HS-5 (cell line): ENCODE measurements at places on chromosomes 3 and 15.
A peak's percentile ranks its signal among the peaks of the same experiment; 100 is the strongest.

DNA sequence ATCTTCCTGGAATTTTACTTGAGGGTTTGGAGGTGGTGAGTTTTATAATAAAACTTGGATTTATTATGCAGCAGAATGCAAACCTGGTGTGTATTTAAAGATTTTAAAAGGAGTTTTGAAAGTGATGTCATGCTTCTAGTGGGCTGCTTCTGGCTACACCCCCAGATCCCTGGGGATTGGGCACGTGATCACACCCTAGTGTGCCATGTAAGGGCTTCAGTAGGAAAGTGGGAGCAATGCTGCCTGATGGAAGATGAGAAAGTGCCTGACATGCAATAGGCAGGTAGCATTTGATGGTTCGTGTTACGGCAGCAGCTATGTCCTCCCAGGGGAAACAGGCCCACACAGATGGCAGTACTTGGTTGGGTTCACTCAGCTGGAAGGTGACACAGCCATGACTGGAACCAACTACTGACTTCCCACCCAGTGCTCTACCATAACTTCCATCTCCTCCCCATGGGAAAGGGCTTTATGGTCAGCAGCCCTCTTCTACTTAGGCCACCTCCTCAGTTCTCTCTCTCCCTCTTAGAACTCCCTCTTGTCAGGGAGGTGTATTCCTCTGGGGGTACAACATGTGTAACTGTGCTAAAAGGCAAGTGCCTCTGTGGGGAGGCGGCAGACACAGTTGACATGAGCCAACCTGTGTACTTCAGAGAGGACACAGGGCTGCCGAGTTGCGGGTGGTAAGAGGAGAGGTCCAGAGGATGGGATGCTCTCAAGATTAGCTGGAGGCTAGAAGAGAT, 5.6 kb downstream of the ITPKA start:
- DNase-seq, result no peak

DNA sequence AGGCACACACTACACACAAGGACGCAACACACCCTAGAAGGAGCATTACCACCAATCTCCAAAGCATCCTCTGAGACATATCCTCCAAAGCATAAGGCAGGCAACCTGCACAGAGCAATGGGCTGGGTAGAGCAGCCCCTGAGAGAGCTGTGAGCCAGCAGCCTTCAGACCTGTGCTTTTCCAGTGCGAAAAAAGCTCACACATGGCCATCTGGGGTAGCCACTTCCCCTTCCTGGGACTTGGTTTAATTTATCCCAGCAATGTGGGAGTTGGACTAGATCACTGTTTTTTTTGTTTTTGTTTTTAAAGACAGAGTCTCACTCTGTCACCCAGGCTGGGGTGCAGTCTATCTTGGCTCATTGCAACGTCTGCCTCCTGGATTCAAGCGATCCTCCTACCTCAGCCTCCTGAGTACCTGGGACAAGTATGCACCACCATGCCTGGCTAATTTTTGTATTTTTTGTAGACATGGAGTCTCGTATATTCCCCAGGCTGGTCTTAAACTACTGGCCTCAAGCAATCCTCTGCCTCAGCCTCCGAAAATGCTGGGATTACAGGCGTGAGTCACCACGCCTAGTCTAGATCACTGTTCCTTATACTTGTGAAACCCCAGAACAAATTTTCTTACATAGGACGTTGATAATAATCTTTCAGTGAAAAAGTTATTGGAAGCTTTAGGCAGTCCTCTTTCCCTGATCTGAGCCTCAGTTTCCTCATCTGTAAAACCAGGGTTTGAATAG, 18.9 kb downstream of the PTPN23 start:
- DNase-seq, result no peak

DNA sequence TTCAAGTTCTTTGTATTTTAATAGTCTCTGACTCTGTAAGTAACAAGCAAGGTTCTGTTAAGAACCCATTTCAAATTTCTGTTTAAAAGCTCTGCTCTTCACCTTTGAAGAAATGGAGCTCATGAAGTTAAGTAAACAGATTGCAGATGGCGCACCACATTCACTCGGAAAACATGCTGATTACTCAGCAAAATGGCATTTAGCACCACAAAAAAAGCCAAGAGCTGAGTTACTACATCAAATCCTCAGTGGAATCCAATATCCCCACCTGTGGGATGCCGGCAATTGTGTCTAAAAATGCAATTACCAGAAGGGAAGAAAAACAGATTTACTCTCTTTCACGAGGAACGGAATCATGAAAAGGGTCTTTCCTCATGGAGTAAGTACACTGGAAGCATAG, 758.0 kb downstream of the NTRK3 start:
- DNase-seq, result peak; percentile 56

GRCh38 chr3:171396048-171396447, 64.2 kb downstream of the TNIK start:
- no peak for DNase-seq

GRCh38 chr15:41285285-41285684, 47.1 kb downstream of the OIP5 start:
- no peak for DNase-seq

DNA sequence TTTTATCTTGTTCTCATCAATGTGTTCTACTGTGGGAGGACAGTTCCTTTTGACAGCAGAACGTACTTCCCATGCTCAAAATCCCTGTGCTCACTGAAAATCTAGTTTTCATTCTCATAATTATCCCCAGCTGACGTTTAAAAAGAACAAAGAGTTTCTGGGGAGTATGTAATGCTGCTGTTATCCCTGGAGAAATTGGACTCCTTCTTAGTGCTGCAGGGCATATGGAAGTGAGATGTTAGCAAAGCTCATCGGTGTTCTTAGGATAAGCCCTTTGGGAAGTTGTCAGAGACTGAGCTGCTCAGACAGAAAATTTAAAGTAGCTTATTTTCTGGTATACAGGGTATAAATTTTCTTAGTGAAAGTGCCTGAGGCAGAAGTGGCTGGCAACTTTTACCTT, 66.5 kb downstream of the CDAN1 start:
- no peak for DNase-seq

DNA sequence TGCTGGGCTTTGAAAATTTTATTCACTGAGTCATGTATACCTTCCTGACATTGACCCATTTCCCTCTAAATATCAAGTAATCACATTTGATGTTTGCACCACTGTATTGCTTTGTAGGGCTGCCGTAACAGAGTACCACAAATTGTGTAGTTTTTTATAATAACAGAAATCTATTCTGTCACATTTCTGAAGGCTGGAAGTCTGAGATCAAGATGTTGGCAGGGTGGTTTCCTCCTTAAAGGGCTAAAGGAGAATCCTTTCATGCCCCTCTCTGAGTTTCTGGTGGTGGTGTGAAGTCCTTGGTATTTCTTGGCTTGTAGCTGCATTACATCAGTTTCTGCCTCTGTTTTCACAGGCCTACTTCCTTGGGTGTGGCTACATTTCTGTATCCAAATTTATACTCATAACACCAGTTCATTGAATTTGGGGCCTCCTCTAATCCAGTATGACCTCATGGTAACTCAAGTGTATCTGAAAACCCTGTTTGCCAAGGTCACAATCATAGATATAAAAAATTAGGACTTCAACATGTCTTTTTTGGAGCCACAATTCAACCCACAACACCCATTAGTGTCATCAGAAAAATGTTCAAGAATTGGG, 29.1 kb upstream of the ST6GAL1 start:
- DNase-seq, result no peak

DNA sequence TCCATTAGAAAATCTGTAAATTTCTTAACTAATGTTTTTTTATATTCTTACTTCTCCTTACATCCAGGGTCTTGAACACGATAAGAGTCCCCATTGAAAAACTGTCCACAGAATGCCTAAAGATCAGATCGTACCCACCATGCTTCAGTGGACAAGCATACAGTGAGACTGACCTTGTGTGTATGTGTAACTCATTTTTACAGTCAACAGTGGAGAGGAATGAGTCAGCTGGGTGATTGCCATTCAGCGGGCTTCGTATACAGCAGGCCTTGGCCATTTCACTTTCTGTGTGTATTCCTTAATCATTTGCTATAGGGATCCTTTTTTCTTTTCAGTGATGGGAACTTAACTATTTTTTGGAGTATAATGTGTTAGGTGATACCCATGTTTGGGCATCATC, 10.6 kb downstream of the PARP14 start:
- no peak for DNase-seq

- no peak for DNase-seq
These were observed 22.3 kb upstream of the ZBED2 start for GRCh38 chr3:111617406-111617805.

DNA sequence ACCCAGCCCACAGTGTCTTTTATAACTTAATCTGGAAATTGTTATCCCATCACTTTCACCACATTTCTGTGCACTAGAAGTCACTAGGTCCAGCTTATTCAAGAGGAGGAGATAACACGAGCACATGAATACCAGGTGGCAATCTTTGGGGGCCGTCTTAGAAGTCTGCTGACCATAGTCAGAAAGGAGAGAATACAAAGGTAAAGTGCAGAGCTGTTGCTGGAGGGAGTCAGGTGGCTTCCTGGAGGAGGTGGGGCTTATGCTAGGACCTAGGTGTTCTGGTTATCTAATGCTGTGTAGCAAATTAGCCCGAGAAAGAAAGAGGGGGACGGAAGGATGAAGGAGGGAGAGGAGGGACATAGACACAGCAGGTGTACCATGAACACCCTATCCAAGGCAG, 46.5 kb downstream of the SLC6A20 start:
- DNase-seq, result no peak

DNA sequence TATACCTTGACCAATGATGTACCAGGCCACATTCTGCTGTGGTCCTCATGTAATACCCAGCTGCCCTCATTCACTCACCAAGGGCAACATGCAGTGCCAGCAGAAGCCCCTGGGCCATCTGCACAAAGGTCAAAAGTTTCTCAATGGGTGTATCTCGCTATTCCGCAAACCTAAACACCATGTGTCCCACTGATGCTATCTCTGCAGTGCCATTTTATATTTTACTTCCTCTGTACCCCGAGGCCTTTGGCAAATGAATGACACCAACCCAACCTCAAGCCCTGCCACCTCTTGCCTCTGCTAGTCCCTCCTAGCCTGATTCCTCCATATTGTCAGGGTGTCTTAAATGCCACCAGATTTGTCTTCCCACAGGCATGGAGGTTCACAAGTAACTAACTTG, 59.2 kb downstream of the AAGAB start:
- no peak for DNase-seq

DNA sequence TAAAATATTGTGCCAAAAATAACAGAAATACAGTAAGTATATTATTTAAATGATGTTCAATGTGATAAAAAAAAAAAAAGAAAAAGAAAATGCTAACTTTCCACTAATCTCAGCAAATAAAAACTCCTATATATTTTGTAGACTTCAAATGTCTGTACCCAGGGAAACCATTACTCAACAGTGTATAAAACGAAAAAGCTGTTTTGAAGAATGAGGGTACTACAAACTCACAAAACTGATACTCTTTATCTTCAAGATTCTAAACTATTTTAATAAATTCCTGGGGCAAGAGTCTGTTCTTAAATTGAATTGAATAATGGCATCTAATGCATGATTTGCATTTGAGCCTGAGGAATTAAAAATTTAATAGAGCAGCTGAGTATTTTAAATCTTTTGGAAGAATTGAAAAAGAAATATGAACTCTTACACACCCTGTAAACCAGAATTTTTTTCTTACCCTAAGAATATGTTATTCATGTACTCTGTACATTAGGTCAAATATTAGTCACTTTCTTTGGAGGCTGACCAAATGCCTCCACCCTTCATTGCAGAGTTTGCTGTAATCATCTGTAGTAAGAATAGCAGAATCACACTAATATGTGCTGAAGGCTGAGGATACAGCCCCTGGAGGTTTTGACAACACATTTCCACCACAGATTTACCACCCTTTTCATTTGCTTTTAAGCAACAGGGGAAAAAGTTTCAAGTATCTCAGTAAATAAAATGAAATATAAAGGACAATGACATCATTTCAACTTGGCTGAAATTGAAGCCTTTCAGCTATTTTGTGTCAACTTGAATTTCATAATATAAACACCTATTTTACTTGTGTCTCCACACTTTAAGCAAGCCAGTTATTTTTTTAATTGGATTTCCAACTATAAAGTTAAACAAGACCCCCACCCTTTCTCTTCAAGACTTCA, 79.7 kb downstream of the FBN1 start:
- peak; percentile 93 for DNase-seq

GRCh38 chr15:38274135-38274534, 21.5 kb downstream of the SPRED1 start:
- no peak for DNase-seq

DNA sequence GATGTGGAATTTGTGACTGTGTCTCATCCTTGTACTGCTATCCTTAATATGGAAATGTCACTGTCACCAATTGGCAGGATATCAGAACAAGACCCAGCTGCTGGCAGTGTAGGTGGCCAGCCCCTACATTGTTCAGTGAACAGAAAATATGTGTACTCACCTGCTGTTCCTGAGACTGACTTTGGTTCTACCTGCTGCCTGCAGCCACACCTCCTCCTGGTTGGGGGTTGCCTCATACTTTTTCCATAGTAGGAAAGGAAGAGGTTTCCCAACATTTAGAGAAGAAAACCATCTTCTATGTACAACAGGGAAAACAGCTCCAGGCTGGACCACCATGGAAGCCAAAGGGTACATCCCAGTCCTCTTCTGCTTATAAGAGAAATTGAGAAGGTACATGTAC, 35.9 kb downstream of the SLC12A1 start:
- DNase-seq, result no peak

- no peak for DNase-seq
These were observed 1.3 kb downstream of the PIK3CA start for GRCh38 chr3:179149406-179149867.

DNA sequence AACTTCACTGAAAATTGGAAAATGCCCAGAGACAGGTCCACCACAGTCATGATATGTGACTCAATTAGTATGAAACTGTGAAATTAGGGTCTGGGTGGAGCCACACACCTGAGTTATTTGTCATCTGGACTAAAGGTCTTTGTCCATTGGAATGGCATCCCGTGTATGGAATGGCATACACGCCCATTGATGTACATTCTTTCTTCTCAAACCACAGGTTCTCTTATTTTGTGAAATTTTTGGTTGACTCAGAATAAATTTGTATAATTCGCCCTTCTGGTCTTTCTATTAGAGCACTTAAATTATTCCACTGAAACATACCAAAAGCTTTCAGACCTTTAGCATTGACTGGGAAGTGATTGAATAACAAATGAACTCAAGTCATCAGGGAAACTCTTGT, 66.8 kb upstream of the UBE2E1 start:
- no peak for DNase-seq

DNA sequence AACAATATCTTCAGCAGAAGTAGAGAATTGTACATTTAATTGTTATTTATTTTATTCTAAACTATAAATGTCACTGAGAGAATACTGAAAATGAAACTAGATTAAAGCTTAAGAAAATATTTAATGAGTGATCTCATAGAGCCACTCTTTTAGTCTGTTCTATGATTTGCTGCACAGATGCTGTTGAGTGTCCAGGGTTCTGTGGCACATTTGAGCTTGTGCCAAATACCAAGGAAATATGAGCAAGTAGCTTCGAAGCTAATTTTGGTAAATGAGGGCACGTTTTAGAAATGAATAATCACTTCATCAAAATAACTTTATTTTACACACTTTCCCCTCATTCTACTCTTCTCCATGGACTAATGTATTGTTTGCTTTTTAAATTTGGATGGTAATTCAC, 53.6 kb upstream of the THRB start:
- DNase-seq, result no peak
